ENCODE measurements at places on chromosomes 16 and 17.

DNA sequence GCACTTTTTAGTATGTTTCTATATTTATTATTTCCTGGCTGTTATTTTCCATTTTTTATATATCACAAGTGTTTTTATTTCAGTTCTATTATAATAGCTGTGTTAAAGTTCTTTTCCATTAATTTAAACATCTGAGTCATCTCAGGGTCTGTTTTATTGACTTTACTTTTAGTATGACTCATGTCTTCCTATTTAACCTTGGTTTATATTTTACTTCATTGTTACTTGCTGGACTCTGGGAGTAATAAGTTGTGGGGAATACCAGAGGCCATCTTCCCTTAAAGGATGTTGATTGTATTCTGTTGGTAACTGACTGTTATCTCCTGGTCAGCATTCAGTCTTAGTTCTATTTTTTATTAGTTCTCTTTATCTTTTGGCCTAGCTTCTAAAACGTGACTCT is 1508.2 kb downstream of the CDH11 start:
- DNase-seq = no peak

- no peak for DNase-seq
Observed at GRCh38 chr17:29640981-29641642, 18.4 kb upstream of the CORO6 start.

DNA sequence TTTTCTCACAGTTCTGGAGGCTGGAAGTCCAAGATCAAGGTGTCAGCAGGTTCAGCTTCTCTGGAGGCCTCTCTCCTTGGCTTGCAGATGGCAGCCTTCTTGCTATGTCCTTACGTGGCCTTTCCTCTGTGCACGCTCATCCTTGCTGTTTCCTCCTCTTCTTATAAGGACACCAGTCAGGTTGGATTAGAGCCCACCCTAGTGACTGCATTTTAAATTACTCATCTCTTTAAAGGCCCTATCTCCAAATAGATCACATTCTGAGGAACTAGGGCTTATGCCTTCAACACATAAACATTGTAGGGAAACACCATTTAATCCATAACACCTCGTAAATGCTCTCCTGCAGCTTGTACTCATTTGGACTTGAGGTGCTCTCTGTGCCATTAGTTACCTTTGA is 36.3 kb downstream of the DHRS7C start:
- DNase-seq = no peak

GRCh38 chr17:12510535-12510934 is 155.2 kb upstream of the MYOCD start:
- DNase-seq = no peak

DNA sequence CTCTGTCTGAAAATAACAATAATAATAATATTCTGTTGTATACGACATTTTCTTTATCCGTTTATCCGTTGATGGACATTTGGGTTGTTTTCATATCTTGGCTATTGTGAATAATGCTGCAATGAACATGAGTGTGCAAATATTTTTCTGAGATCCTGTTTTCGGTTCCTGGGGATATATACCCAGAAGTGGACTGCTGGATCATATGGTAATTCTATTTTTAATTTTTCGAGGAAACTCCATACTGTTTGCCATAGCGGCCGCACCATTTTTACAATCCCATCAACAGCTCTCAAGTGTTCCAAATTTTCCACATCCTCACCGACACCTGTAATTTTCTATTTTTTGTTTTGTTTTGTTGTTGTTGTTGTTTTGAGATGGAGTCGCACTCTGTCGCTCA is 5.3 kb upstream of the PRSS41 start:
- DNase-seq = no peak
